ENCODE measurements at places on chromosomes 2 and 18.

DNA sequence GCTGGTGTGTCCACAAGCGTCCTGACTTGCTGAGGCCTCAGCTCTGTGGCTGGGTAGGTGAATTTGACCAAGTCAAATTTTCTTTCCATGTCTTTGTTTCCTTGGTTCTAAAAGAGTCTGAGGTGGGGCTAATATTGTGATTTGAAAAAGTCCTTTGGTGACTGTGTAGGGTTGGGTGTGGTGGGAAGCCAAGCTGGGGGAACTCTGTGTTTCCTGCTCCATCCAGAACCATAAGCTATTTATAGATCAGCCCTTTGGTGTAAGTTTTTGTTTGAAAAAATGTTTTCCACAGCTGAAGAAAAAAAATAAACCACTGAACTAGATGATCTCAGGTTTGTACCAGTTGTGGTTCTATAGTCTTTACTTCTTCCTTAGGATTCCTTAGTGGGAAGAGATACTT is 462.7 kb downstream of the TGIF1 start:
- DNase-seq: no peak

DNA sequence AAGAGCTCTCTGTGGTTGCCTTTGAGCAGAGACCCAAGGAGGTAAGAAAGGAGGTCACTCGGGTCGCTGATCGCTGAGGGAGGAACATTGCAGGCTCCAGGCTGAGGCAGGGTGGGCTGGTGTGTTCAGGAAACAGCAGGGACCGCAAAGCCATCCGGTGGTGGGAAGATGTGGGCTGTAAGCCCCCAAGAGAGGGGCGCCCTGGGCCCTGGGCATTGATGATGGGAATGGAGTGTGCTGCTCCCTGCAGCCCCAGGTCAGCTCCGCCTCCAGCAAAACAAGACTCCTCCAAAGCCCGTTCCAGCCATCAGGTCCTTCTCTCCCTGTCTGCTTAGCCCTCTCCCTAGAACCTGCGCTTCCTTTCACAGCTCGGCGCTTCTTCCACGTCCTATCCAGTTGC is 229.7 kb downstream of the KLHL29 start:
- no peak for DNase-seq

GRCh38 chr2:32260376-32260775 is 4.3 kb downstream of the NLRC4 start:
- DNase-seq: no peak

DNA sequence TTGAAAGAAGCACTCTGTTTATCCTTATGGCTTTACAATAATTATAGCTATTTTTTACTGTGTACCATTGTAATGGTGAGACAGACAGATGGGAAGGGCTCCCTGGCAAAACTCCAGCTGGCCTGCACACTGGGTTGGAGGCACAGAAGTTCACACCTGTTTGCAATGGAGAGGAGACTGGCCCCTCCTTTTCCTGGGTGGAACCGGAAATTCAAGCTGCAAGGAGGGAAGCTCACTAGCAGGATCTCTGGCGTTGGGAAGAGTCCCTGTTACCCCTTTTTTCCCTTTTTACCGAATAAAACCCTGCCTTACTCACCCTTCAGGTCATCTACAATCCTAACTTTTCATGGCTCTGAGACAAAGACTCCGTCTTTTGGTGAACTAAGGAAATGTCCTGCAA is 100.3 kb upstream of the TFPI start:
- no peak for DNase-seq

DNA sequence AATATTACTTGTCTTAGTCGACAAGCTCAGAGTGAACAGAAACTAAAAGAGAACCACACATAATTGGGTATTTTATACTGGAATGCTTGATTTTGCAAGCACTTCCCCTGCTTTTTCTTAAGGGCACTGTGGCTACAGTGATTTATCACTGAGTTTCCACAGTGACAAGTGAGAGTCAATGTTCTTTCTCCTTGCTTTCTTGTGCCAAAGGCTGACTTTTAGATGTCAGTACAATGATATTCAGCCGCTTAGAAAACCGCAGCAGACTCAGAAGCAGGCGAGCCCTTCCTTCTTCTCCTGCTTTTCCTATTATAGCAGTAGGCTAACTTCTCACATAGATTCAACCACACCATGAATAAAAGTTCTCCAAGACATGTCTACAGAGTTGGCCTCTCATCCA is 1603.6 kb upstream of the NXPH2 start:
- DNase-seq: no peak
